ENCODE measurements at places on chromosomes 2 and 18.

DNA sequence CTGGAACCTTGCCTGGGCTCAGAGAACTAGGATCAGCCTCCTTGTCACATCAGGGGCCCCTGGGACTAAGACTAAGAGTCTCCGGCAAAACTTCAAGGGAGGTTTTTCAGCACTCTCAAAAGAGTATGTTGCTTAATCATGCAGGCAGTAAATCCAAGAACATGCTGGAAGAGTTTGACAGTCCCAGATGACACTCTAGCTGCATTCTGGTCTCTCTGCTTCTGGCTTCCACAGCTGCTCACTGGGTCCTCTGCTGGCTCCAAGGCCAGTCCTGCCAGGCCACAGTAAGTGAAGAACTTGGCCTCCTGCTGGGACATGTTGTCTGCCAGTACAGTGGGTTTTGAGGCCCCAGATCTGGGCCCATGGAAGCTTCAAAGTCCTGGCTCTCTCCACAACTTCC lies 45.2 kb upstream of the IL1RL1 start:
- DNase-seq, result no peak

- DNase-seq, result no peak
Observed at GRCh38 chr2:217838409-217838831, 164.4 kb downstream of the TNS1 start.

DNA sequence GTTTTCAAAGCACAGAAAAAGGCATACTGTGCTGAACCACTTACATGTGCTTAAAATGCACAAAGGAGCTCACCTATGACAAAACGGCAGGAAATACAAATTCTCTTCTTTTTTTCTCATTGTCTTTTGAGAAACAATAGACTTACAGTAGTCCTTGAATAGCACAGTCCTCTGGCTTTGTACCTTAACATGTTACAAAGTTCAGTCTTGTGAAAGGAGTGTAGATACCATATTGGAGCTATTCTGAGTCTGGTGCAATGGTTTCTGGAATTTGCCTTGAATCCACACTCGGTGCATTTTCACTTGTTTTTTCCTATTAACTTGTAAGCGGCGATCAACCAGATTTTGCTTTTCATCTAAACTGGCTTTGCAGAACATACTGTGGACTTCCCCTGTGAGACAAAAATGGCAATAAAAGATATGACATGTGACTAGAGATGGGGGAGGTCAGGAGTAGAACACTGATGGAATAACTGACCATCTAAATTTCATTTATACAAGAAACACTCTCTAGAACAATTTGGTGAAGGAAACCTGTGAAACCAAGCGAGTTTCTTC lies 109.7 kb downstream of the METTL8 start:
- no peak for DNase-seq

GRCh38 chr2:142989273-142990204 lies 112.1 kb downstream of the KYNU start:
- peak; percentile 55 for DNase-seq

GRCh38 chr2:223894009-223894408 lies 51.1 kb downstream of the WDFY1 start:
- DNase-seq, result no peak

DNA sequence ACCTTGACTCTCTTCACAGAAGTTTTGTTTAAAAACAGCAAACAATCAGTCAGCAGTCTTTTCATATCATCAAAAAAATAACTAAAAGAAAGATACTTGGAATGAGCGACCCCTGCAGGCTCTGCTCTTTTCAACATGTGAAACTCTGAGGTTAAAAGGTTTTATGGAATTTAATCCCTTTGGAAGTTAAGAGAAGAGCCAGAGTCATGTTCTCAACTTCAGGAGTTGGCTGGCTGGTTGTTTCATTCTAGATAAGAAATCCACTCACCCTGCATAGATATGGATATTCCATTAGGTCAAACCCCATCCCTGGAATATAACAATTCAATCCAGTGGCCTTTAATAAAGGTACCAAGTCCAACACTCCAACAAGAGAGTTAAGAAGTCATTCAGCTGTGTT lies 115.6 kb upstream of the RMDN2 start:
- no peak for DNase-seq

DNA sequence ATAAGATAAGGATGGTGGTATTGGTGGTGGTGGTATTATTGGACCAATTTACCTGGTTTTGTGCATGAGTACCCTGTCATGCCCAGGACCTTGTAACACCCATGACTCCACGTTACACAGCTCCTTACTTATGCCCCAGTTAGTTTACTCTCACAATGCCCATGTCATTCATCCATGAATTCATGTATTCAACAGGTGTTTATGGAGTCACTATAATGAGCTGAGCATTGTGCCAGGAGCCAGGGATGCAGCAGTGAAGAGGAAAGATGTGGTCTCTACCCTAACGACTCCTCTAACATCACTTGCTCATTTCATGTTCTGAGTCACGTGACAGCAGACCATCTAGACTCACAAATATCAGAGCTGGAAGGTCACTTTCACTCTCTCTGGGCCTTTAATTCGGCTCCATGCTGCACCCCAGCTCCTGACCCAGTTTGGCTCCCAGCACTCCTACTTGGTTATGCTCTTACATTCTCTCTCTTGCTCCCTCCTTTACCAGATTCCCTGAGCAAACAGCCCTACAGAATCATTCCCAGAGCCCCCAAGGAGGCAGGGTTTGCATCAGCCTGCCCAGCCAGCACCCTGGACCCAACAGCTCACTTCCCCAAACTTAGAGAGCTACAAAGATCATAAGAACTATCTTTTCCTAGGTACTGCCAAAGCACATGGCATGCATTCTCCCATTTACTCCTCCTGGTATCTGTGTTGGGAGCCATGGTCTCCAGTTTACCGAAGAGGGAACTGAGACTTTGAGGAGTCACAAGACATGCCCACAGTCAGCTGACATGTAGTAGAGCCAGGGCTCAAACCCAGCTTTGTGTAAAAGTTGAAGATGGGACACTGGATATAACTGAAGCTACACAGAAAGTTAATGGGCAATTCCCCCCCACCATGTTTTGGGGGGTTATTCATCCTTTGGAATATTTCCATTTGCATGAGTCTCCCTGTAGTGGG lies 449.9 kb downstream of the LRATD1 start:
- DNase-seq, result no peak

GRCh38 chr2:158610059-158610458 lies 153.3 kb downstream of the PKP4 start:
- DNase-seq, result no peak

GRCh38 chr2:196711625-196712024 lies 72.1 kb downstream of the CCDC150 start:
- DNase-seq, result no peak

DNA sequence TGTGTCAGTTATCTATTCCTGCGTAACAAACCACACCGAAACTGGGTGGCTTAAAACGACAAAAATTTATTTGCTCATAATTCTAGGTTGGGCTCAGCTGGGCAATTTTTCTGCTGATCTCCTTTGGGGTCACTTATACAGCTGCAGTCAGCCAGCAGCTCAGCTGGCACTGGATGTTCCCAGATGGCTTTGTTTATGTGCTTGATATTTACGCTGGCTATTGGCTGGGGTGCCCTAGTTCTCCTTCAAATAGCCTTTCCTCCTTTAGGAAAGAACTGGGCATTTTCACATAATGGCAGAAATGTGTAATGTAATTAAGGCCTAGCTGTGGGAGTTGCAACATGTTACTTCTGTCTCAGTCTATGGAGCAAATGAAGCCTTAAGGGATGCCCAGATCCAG lies 142.2 kb downstream of the B3GNT2 start:
- no peak for DNase-seq

- DNase-seq, result no peak
Observed at GRCh38 chr2:219125225-219125885, 35.3 kb downstream of the NHEJ1 start.

- DNase-seq, result no peak
Observed at GRCh38 chr2:172285010-172285621, 142.3 kb upstream of the ITGA6 start.

DNA sequence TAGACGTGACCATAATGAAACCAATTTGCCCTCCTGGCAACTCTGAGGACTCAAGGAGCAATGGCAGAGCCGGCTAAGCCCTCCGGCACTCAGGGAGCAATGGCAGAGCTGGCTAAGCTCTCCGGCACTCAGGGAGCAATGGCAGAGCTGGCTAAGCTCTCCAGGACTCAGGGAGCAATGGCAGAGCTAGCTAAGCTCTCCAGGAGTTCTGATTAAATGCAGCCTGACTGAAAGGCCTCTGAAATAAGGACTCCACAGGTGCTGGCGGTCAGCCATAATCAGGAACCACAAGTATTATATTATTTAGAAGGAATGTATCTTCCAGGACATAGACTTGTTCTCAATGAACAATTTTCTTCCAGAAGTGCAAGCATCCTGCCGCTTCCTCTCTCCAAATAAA lies 65.2 kb downstream of the C2orf76 start:
- DNase-seq, result no peak

DNA sequence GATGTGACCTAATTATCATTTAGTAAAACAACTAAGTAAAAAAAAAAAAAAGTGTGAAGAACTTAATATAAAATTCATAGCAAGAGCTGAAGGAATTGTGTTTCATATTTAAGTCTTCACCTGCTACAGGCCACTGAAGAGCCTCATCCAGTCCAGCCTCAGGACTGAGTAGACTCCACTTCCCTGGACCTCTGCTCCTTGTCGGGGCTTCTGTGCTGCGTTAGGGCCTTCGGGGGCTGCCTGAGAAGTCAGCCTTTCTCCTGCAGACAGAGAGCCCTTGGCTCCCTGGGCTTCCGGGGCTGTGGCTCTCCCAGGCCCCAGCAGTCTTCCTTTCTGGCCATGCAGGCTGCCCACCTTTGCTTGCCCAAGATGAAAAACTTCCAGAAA lies 95.5 kb downstream of the MTCL1 start:
- DNase-seq, result no peak

DNA sequence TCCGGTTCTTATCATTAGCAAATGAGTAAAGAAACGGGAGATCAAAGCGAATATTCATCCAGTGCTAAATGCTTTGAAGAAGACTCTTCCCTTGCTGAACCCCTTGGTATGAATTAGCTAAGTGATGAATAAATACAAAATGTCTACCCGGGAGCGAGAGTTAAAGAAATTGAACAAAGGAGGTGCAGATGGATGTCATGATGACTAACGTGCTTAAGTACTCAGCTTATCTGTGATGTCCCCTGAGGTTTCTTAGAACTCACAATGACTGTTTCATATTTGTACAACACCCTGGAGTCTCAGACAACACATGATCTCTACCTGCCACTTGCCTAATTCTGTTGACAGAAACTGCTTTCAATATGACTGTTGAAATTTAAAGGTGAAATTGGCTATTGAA lies 148.5 kb downstream of the TMEM200C start:
- DNase-seq, result no peak

- no peak for DNase-seq
Observed at GRCh38 chr2:138104071-138104470, 139.8 kb downstream of the HNMT start.

DNA sequence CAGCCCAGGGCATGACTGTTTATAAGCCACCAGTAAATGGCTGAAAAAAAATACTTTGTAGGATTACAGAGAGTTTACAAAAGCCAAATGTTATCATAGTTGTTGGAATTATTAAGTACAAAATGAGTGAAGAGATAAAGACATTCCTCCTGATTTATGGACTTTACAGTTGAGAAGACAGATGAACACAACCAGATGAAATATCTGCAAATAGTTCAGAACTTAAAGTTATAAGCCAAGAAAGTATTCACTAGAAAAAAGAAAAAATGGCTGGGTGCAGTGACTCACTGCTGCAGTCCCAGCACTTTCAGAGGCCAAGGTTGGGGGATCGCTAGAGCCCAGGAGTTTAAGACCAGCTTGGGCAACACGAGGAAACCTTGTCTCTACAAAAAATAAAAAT lies 11.2 kb downstream of the PMAIP1 start:
- no peak for DNase-seq

- no peak for DNase-seq
Observed at GRCh38 chr2:118801151-118801550, 46.3 kb downstream of the EN1 start.

DNA sequence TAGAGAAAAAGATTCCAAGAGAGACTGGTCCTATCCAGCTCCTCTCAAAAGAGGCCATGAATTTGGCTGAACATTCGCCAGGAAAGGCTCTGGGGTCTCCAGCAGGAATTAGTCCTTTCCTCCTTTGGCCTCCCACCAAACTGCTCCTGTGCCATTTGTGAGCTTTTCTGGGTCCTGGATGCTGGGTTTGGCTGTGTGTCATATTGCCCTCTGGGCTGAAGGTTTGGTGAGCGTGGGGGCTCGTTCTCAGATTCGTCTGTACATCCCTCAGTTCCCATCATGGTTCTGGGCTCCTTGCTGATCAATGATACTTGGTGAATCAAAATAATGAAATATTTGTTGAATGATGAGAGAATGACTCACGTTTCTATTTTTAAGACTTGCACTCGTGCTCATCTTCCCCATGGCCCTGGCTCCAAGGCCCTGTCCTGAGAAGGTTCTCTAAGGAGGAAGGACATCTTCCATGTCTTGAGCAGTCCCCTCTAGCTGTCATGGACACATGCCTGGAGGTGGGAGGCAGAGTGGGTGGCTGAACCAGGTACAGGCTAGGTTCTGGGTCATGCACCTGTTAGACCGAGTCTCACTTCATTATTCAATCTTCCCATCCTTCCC lies 47.8 kb upstream of the RHOB start:
- DNase-seq, result no peak

DNA sequence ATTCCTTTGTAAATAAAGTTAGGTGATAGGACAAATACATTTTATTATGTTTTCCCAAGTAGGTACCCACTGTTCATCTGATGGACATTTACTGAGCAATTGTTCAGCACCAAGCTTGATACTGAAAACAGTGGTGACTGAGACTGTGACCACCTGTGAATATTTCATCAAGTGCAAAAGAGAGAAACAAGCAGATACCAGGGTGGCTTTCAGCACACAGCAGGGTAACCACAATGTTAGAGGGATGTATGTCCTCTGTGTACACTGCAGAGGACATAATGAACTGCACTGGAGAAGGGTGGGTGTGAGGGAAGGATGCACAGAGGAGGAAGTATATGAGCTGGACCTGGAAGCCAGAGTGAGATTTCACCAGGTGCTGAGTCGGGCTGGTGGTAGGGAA lies 411.8 kb downstream of the RAD51AP2 start:
- no peak for DNase-seq

- peak; percentile 89 for DNase-seq
Observed at GRCh38 chr2:173210270-173211196, 134.9 kb downstream of the MAP3K20 start.

GRCh38 chr2:205402011-205402410 lies 280.3 kb upstream of the NRP2 start:
- DNase-seq, result no peak

DNA sequence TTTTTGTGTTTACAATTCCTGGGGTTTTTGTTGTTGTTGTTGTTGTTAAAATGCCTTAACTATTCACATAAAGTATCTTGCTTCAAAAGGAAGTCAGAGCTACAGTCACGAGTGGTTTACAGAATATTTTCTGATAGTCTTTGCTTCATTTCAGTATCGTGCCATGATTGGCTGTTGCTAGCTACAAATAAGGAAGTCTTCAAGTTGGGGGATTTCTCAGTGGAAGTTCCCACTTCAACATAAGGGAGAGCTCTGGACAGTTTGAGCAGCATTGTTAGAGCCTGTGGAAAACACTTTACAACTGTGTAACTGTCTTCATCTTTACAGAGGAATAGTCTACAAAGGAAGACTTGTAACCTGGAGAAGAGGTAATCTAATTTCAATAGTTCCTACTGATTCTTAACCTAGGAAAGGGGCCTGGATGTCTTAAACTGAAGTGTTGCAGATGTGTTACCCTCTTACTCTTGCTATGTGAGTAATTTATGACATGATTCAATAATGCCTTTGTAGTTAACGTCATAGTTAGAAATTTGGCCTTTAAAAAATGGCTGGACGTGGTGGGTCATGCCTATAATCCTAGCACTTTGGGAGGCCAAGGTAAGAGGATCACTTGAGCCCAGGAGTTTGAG lies 23.4 kb upstream of the TANK start:
- DNase-seq, result no peak
